ENCODE measurements at places on chromosomes 11 and 22. TPM values are rescaled to one million over a fixed set of nuclear protein-coding genes. Genes with fewer than 3 reads are reported as not detected.

CYP2D6 gene
- 1.7 TPM for total RNA-seq

MS4A12 gene
- not detected for total RNA-seq

SCUBE1 gene
- 6.9 TPM for total RNA-seq

MPEG1 gene
- total RNA-seq: 3.9 TPM

LRRC74B gene
- not detected for total RNA-seq

BCO2 gene
- total RNA-seq: 11.0 TPM

INPP5J gene
- 5.9 TPM for total RNA-seq

NOL12 gene
- 28.2 TPM for total RNA-seq

GRCh38 chr11:77515063-77515462 lies 41.2 kb upstream of the PAK1 start:
- no peak overlapping the region for H3K4me3 ChIP-seq
- no peaks in the 10 kb centered on the region for H3K27me3 ChIP-seq
- no peaks in the 10 kb centered on the region for H3K4me1 ChIP-seq
- no peaks in the 10 kb centered on the region for H3K36me3 ChIP-seq
- no peak overlapping the region for H3K27ac ChIP-seq
- no peak for DNase-seq

DNA sequence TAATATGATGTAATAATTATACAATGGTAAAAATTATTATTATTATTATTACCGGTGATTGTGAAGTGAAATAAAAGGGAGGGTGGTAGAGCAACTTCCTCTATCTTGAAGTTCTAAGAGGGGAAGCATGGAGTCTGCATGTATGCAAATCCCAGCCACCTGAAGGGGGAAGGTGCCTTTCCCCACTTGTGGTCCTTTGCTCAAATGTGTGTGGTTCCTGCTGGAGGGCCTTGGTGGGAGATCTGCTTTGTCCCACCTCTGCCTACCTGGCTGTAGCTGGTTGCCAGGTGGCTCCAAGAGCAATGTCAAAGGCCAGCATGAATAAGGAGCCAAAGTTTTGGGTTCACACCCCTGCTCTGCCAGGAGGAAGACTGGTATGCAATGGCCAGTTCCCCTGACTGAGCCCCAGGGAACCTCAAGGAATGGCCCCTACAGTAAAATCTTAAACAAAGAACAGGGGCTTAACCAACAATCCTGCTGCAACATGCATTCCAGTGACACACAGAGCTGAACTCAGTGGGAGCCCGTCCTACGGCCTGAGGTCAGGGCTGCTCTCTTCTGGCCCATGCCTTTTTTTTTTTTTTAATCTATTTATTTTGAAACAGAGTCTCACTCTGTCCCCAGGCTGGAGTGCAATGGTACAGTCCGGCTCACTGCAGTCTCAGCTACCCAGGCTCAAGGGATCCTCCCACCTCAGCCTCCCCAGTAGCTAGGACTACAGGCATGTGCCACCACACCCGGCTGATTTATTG lies 8.5 kb downstream of the TMEM132A start:
- no peak overlapping the region for H3K4me3 ChIP-seq
- H3K4me1 ChIP-seq: no peaks in the 10 kb centered on the region
- no peak for DNase-seq
- H3K36me3 ChIP-seq: no peaks in the 10 kb centered on the region

- H3K27me3 ChIP-seq: no peaks in the 10 kb centered on the region
- H3K4me1 ChIP-seq: no peaks in the 10 kb centered on the region
- DNase-seq: no peak
- no peaks in the 10 kb centered on the region for H3K36me3 ChIP-seq
Observed at GRCh38 chr11:64959498-64959897, 12.4 kb downstream of the MAJIN start.

DNA sequence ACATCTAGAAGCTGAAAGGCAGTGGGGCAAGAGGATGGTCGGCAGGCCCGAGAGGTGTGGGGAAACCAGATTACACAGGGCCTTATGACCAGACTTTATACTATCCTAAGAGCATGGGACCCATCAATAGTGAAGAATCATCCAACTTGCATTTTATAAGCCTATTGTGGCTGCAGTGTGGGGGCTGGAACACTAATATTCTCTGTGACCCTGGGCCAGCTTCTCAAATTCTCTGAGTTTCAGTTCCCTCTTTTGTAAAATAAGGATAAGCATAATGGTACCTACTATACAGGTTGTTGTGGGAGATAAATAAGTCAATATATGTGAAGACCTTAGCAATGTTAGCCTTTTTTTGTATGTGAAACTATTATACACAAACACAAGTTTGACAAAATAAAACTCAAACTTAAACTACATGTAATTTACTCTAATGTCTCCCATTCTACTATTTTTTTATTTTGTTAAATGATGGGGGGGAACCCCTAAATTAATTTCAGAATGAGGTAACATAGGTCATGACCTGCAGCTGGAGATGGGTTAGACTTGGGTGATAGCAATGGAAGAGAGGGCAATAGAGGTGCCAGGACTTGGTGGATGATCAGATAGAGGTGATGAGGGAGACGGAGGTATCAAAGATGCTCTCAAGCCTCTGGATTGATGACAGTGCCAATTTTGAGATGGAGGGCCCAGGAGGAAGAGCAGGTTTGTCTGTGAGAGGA lies 30.1 kb downstream of the SMCO4 start:
- no peaks in the 10 kb centered on the region for H3K27me3 ChIP-seq
- peaks cover 7% of the 10 kb centered on the region for H3K4me1 ChIP-seq
- H3K27ac ChIP-seq: no peak overlapping the region
- DNase-seq: no peak

DNA sequence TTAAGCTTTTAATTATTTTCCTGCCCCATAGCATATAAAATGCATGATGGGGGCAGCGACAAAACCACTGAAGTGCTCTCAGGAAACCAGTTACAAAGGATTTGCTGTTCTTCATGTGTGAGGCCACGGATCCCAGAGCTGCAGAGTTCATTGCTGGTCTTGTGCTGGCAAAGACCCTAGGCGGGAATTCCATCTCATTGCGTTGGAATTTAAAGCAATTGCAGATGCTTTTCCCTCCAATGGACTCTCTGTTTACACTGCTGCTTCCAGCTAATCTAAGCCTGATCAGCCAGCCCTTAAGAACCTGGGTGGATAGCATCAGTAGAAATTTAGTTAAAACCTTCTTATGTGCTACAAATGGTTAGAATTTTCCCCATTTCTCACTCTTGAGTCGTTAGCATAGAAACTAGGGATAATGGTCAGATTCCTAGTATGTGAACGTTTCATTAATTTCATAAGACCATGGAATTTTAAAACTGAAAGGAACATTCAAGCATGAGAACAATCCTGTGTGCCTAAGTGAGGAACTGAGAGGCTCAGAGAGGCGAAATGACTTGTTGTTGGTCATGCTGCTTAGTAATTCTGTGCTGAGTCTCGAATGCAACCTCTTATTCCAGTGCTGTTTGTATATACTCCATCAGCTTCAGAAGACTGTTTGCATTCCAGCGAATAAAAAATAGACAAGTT lies 36.1 kb upstream of the ADSL start:
- no peak overlapping the region for H3K4me3 ChIP-seq
- no peaks in the 10 kb centered on the region for H3K27me3 ChIP-seq
- H3K4me1 ChIP-seq: peaks cover 7% of the 10 kb centered on the region
- H3K27ac ChIP-seq: peak overlapping the region; percentile 51
- no peak for DNase-seq
- H3K36me3 ChIP-seq: no peaks in the 10 kb centered on the region

DNA sequence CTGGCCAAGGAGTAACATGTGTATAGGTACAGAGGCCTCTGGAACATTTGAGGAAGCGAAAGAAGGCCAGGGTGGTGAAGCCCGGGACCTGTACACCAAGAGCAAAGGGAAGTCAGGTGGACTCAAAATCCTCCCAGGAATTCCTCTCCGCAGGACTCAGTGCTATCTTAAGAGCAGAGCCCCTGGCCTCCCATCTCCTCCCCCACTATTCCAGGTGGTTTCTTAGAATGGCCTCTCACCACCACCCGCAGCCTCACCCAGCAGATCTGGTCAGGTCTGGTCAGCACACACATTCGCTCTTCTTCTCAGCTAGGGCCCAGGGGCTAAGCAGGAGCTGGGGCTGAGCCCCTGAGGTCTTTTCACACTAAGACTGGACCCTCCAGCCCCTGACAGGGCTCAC lies 59.1 kb downstream of the SCGB1A1 start:
- no peak for DNase-seq
- no peak overlapping the region for H3K27ac ChIP-seq
- no peak overlapping the region for H3K4me3 ChIP-seq

DNA sequence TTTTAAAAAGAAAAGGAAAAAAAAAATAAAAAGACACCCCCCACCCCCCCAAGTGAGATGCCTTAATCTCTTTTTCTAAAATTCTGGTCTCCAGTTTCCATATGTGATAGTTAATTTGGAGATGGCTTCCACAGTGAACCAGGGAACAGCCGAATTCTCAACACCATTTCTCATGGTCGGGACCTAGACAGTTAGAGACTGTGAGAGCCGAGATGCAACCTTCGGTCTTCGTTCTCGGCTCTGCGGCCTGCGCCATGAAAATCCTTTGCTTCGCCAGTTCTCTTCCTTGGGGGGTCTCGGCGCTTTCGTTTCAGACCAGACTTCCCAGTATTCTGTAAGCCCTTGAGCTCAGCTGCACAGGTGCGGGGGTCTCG lies 723 bp downstream of the CACNG2 start:
- no peak overlapping the region for H3K4me3 ChIP-seq
- no peaks in the 10 kb centered on the region for H3K4me1 ChIP-seq
- H3K27me3 ChIP-seq: no peaks in the 10 kb centered on the region
- H3K27ac ChIP-seq: no peak overlapping the region
- no peak for DNase-seq
- no peaks in the 10 kb centered on the region for H3K36me3 ChIP-seq
